ENCODE measurements at places on chromosomes 4 and X. TPM values are rescaled to one million over a fixed set of nuclear protein-coding genes. Genes with fewer than 3 reads are reported as not detected.

DNA sequence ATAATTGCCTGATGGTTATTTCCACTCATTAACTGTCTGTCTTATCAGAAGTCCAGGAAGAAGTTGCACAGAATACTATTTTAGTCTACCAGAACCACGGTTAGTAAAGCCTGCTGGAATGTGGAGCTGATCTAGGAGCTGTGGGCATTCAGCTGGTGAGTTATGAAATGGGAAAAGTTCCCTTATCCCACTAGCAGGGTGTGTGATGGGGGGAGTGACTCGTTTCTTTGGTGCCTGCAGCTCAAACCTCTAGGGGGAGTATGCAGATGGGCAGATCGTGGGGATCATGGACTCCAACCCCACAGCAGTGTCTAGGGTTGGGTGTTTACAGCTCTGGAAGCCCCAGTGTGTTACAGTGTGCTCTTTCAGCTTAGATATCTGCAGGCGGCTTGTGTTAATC is 305.7 kb upstream of the BOD1L1 start:
- H3K4me3 ChIP-seq: no peak overlapping the region
- H3K27me3 ChIP-seq: no peaks in the 10 kb centered on the region
- no peaks in the 10 kb centered on the region for H3K36me3 ChIP-seq

- DNase-seq: no peak
- peak overlapping the region; percentile 76 for H3K27ac ChIP-seq
- H3K4me3 ChIP-seq: no peak overlapping the region
Measured at GRCh38 chr4:80305466-80305865, 30.1 kb upstream of the CFAP299 start.

DNA sequence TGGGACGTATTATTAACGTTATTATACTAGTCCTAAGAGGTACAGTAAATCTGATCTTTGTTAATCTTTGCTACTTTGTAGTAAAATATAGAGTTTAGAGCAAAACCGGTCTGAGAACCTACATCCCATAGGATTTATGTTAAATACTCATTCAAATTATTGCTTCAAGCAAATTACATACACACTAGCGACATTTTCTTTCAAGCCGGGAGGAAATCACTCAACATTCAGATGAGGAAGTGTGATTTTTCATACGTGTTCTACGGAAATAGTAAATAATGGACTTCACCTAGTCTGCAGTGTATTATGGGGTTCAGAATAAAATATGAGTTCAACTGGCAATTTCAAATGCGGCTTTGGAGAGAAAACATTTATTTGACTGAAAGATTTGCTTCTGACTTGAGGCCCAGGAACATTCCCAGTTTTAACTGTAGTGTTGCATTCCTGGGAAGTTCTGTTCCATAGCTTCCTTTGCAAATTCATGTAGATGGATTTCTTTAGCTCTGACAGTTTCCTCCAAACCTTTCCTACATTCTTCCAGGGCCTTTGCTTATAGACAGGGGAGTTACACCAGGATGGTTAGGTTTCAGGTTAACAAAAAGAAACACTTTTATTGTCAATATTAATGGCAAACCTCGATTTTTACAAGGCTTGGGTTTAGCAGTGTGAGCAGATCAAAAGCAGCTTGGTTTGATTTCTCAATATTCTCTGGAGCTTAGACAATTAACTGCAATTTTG is 5.3 kb upstream of the HAND2 start:
- H3K36me3 ChIP-seq: no peaks in the 10 kb centered on the region
- H3K27ac ChIP-seq: no peak overlapping the region
- H3K4me1 ChIP-seq: no peaks in the 10 kb centered on the region
- no peak overlapping the region for H3K4me3 ChIP-seq

DNA sequence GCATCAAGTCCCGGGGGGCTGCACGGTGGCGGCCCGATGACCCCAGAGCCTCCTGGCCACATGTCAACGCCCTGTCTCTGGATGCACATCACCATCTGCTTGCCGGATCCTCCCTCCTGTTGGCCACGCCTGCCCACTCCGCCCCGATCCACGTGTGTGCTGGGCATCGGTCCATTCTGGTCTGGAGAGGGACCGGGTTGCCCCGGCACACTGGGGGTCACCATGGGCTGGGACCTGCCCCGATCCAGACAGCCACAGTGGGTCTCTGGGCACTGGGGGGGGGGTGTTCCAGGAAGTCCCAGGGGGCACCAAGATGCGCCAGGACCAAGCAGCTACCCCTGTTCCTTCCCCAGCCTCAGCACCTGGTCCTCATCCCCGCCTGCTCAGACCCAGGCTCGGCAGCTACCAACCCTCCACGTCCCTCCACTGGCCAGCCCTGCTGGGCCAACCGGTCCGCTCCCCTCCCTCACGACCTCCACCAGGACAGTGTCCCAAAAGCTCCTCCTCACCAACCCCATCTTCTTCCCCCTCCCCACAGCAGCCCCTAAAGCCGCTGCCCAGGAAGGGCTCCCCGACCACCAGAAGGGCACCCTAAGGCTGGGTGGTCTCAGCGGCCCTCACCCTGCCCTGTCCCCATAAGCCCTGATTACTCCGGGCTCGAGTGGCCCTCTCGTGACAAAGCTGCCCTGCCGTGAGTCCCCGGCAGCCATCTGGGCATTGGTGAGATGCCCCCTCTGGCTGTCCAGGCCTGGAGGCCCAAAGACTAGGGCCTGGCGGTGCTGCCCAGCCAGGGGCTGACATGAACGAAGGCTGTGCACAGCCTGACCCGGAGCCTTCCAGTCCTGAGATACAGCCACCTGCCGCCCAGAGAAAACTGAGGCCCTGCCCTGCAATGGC is 4.6 kb downstream of the CTBP1 start:
- H3K4me3 ChIP-seq: no peak overlapping the region
- no peak for DNase-seq
- H3K36me3 ChIP-seq: peaks cover 20% of the 10 kb centered on the region
- H3K27me3 ChIP-seq: no peaks in the 10 kb centered on the region

DNA sequence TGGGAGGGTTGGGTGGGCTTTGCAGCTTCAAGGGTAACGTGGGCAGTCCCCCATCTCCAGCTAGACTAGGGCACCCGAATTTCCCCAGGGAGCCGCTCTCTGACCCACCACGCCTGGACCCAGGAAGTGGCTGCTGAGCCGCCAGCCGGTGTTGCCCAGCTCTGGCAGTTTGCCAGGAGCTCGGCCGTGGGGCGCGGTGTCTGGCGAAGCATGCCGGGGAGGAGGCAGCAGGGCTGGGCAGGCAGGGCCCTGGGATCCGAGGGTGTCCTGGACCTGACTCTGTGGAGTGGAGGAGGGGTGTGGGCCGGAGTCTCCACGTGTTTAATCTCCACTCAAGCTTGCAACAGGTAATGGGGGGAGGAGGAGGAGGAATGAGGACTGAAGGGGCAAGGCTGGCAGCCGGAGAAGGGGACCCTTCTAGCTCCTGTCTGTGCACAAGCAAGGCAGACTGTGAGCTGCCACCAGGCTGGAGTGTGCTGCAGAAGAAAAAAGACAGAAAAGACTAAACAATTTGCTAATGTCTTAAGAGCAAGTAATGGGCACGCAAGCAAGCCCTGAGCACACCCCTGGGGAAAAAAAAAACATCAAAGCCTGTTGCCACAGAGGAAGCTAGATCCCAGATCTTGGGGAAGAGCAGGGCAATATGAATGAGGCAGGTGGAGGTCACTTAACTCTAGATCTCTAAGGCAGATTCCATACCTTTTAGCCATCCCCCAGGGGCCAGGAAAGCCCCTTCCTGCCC is 2.4 kb downstream of the LONRF3 start:
- DNase-seq: no peak
- H3K4me1 ChIP-seq: no peaks in the 10 kb centered on the region
- H3K36me3 ChIP-seq: no peaks in the 10 kb centered on the region
- peaks cover 25% of the 10 kb centered on the region for H3K27me3 ChIP-seq
- no peak overlapping the region for H3K27ac ChIP-seq
- no peak overlapping the region for H3K4me3 ChIP-seq

DNA sequence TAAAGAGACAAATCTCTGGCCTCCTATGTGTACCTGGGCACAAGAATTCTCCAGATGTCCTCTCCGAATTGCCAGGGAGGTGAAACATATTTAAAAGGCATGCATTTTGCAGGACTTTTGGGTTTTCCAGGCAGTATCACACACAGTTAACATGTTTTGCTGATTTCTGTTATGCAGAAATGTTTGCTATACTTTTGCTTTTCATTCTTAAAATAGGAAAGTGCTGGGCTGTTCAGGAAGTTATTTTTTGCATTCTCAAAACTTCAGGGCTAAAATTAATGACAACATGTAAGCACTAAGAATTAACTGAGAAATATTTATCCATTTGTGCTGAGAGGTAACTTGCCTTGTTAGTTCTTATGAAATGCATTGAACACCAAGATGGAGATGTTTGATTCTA is 390.7 kb upstream of the CTSO start:
- H3K27me3 ChIP-seq: no peaks in the 10 kb centered on the region
- no peak overlapping the region for H3K4me3 ChIP-seq
- no peaks in the 10 kb centered on the region for H3K4me1 ChIP-seq
- no peak for DNase-seq

DNA sequence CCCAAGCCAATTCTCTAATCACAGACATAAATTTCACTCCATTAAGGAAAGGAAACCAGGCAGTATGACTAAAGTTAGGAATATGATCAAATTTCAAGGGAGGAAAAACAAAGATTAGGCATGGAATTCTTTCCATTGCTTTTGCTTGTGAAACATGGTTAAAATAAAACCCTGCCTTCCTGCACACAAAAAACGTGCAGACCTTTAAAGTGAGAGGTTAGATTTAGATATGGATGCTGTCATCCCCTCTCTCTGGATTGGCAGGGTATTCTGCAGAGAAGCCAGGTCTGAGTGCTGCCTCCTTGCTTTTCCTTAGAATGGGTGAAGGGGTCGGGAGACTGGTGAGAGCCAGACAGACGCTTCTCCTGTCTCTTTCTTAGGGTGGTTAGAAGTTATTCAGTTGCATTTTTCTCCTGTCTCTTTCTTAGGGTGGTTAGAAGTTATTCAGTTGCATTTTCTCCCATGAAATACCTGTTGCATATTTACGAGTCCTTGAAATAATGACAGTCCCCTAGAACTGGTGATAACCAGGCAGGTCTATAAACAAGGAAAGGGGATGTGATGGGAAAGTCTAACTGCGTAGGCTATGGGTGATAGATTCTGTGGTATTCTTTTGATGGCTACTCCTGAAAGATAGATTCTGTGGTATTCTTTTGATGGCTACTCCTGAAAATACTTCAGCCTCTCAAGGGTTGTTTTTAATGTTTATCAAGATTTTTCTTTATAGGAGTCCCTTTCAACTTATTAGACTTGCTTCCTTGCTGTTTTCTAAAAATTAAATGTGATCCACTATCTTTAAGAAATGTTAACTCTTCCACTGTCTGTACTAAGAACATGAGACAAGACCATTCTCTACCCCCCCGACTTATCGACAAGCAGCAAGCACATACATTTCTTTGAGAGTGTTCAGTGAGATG is 163.6 kb downstream of the SPRY1 start:
- H3K27me3 ChIP-seq: no peaks in the 10 kb centered on the region
- H3K27ac ChIP-seq: no peak overlapping the region
- DNase-seq: peak; percentile 45
- H3K4me3 ChIP-seq: no peak overlapping the region

- no peak overlapping the region for H3K27ac ChIP-seq
- peak; percentile 12 for DNase-seq
- H3K4me3 ChIP-seq: no peak overlapping the region
- H3K4me1 ChIP-seq: no peaks in the 10 kb centered on the region
Measured at GRCh38 chrX:12379671-12380070, 241.4 kb downstream of the FRMPD4 start.

DNA sequence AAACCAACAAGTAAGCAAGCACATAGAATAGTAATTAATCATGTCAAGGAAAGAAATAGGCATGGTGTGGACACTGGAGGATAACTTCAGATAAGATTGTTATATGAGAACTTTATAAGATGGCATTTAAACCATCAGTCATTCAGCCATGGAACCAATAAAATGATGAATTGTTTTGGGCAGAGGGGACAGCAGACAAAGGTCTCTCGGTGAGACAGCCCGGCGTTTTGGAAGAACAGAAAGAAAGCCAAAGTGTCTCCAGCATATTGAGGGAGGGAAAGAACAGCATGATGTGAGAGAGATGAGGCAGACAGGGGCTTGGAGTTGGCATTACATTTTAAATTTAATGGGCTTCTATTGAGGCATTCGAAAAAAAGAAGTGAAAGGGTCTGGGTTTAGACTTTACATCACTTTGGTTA is 883 bp upstream of the PPM1K start:
- peak overlapping the region; percentile 61 for H3K27ac ChIP-seq
- no peaks in the 10 kb centered on the region for H3K27me3 ChIP-seq
- no peak for DNase-seq
- peak overlapping the region; percentile 86 for H3K4me3 ChIP-seq
- H3K36me3 ChIP-seq: no peaks in the 10 kb centered on the region

Gene ADH1B
- 364 TPM for total RNA-seq

DNA sequence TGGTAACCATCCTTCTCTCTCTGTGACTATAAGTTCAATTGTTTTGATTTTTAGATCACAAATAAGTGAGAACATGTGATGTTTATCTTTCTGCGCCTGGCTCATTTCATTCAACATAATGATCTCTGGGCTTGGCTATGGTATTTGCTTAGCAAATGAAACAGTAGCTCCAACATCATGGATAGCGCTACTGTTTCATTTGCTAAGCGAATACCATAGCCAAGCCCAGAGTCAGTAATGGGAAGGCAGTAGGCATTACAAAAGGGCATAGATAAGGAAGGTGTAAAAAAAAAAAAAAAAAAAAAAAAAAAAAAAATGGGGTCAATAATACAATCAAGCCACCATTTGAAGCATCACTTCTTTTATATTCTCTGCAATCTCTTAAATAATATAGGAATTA is 469.0 kb upstream of the ATOH1 start:
- H3K27me3 ChIP-seq: no peaks in the 10 kb centered on the region
- no peak overlapping the region for H3K4me3 ChIP-seq
- H3K36me3 ChIP-seq: no peaks in the 10 kb centered on the region
- DNase-seq: no peak

Gene AMOT
- 6.8 TPM for total RNA-seq

- no peaks in the 10 kb centered on the region for H3K27me3 ChIP-seq
- H3K36me3 ChIP-seq: no peaks in the 10 kb centered on the region
- peak overlapping the region; percentile 98 for H3K27ac ChIP-seq
- DNase-seq: peak; percentile 28
Measured at GRCh38 chr4:13483136-13483767, 888 bp downstream of the RAB28 start.

- no peaks in the 10 kb centered on the region for H3K27me3 ChIP-seq
- H3K4me3 ChIP-seq: no peak overlapping the region
- H3K4me1 ChIP-seq: no peaks in the 10 kb centered on the region
- DNase-seq: no peak
- H3K36me3 ChIP-seq: no peaks in the 10 kb centered on the region
Measured at GRCh38 chr4:1015179-1015578, 3.8 kb downstream of the FGFRL1 start.

GRCh38 chr4:159484864-159485263 is 382.0 kb downstream of the RAPGEF2 start:
- no peak for DNase-seq
- H3K27me3 ChIP-seq: peaks cover 2% of the 10 kb centered on the region
- no peak overlapping the region for H3K4me3 ChIP-seq

DNA sequence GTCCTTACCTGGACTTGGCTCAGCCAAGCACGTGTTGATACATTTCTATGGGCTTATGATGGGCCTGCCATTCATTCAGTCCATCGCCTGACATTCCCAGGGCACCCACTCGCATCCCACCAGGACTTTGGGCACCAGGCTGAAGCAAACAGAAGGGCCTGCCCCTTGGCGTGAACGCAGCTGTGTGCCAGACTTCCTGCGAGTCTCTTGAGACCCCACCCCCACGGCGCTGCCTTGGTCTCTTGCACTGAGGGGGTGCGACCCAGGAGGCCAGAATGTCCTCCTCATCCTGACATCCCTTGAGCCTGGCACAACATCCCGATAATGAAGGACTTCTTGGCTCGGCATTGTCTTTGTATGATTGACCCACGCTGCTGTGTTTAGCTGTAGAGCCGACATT is 1.5 kb upstream of the PSAPL1 start:
- no peak overlapping the region for H3K4me3 ChIP-seq
- H3K4me1 ChIP-seq: no peaks in the 10 kb centered on the region
- no peak overlapping the region for H3K27ac ChIP-seq
- DNase-seq: no peak
- no peaks in the 10 kb centered on the region for H3K36me3 ChIP-seq
- H3K27me3 ChIP-seq: no peaks in the 10 kb centered on the region
